ENCODE measurements at places on chromosomes 7 and 10.

DNA sequence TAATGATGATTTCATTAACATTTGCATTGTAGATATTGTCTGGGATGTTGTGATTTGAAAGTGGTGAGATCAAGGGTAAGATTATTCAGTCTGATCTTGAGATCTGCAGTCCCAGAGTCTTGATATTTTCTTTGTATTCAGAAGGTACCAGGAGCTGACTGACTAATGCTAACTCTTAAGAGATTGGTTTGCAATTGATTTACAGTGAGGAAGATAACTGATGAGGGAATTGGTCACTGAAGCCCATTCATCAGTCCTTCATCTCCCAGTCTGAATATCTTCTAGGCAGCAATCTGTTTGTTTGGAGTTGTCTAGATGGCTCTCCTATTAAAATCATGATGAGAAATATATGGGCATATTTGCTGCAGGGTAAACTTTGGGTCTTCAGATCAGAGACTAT lies 473.7 kb downstream of the ARL4A start:
- DNase-seq = no peak

GRCh38 chr7:95421000-95421846 lies 13.6 kb downstream of the PON2 start:
- DNase-seq = no peak

DNA sequence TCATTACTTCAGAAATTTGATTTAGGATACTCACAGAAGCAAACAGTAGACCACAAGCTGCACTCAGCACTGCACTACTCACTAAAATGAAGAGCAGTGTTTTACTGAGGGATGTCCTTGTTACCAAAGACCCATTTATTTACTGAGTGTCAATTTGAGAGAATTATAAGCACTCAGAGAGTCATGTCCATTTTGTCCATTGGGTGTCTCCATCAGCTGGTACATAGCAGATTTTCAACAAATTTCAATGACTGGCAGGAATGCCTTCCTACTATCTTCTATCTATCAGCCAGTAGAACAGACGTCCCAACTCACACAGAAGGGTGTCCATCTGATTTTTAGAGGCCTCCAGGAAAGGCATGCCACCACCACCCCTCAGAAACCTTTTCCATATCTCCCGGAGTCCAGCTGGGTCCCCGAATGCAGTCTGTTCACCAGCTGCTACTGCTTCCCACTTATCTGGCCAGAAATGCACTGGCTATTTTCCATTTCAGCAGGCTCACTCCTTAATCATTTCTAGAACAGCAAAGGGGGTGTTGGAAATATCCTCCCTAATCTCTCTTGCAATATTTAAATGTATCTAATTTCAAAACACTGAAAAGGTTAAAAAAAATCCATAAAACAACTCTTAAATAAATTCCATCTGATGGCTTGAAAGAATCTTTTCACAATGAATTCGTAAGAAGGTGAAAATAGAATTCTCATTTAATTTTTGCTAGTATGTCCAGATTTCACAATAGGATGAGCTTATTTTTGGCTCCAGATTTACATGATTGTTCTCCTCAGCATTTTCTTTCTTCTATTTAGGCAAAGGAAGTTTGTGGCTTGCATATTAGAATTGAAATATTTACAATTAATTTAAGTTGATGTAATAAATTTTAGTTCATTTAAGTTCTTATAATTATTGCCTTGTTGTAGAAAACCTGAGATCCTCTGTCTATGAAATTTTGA lies 1164.0 kb upstream of the CELF2 start:
- DNase-seq = no peak

DNA sequence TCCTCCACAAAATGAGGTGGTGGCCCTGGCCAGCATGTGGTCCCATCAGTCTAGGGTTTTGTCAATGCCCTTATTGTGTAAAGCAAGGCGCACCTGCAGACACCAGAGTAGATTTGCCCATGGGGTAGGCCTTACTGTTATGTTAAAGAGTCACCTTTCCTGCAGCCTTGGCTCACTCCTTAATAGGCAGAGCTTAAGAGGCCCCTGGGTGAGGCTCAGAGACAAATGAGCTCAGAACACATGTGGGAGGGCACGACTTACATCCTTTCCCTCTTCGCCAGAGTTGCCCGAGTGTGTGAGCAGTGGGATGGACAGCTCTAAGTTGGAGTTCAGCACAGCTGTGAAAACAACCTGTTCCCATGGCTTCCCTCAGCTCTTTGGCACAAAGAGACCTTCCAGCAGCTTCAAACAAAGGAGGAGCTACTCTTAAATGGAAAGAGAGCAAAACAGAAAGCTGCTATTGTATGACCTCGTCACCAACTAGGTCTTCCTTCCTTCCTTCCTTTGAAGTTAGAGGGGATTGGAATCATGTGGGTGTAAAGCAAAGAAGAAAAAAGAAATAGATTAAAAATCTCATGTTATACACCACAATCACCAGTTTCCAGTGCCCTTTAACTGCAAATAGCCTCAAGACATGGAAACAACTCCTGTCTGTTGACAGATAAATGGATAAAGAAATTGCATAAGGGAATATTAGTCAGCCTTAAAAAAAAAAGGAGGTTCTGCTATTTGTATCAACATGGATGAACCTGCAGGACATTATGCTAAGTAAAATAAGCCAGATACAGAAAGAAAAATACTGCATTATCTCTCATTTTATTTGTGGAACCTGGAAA lies 11.9 kb upstream of the XPNPEP1 start:
- no peak for DNase-seq

DNA sequence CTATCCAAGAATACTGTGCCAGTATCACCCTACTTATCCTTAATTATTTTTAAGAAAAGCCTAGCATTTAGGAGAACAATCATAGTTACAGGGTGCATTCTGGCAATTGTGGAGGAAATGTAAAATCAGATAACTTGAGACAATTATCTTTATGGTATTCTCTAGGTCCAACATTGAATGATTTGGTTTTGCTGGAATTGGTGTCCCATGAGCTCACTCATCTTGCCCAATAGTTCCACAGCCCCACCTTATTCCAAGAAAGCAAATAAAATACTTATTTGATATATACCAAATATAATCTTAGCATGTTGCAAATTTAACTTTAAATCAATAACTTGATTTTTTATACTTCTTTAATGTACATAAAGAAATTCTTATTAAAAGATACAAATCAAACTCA lies 65.3 kb downstream of the DGKB start:
- DNase-seq = no peak

GRCh38 chr10:52756966-52757365 lies 15.6 kb downstream of the MBL2 start:
- no peak for DNase-seq

DNA sequence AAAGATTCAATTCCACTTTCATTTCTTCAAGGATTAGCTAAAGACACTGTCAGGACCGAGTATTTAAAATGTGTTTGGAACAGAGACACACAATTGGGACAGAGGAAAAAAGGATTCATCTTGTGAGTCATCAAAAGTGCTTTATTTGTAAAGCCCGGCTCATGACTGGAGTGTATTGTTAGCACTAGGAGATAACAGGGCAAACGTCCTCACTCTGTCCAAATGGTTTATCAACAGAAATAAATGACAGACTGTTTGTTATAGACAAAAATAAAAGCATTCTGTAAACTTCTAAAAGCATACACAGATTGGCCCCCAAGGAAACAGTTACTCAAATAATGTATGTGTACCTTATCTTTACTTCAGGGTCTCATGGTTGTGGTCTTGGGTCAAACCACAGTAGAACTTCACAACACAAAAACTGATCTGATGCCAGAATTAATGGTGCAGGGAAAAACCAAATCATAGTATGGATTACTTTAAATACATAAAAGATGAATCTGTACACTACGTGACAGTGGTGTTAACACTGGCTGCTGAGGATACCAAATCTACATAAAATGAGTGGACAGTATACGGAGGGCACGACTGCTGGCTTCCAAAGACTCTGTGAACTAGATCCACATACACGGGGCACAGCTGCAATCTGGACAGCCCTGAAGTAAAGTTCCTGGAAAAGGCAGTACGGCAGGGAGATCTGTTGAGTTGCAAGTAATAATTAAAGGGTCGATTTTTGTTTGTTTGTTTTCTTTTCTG lies 179.4 kb downstream of the PIP4K2A start:
- DNase-seq = no peak

DNA sequence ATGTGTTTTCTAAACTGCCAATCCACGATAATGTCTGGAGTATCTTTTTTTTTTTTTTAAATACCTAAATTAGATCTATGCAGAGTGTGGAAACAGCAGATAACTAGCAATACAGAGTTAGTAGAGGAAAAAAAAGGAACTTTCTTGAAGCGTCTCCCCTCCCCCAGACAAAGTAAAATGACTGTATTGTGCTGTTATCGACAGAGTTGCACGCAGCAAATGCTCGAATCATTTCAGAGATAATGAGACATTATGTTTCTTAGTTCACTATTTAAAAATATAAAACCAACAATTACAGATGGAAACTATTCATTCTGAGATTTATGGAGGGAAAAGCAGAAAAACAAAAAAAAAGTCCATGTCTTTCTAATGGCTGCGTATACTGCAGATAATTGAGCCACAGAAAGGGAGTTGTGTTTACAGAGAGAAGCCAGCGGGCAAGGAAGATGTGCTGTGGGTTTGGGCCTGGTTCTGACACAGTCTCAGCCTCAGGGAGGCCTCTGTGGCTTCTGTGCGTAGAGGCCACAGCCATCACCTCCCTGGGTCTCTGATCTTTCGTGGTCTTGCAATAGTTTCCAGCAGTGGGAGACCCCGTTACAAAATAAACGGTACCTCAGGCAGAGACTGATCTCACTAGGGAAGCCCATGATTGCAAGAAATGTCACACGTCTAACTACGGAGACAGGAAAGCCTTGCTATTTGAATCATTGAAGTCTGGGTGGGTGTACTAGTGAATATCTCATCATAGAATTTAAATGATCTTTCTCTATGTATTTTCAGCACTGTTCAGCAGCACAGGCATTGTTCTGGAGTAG lies 19.1 kb upstream of the KLF6 start:
- DNase-seq = peak; percentile 77

DNA sequence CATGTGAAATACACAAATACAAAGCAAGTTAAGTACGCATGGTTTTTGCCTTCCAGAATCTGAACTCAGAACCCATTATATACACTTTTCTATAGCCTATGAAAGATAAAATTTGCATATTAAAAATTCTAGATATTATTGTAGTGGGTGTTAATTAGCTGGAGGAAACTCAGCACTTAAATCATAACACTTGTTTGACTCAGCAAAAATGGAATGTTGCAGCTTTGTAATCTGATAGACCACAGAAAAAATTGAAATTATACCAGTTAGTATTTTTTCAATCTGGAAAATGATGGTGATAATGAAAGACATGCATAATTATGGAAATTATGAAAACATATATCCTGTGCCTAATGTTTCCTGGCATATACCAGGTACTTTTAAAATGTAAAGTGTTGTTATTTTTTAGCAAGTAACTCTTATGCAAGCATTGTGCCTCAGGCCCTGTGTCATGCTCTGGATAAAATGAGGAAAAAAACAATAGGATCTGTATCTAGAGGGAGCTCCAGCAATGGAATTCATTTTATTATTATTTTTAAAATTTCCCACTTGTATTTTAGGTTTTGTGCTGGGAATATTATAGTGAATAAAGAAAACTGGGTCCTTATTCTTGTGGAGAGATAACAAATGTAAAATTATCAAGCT lies 490.4 kb upstream of the SEMA3A start:
- no peak for DNase-seq

DNA sequence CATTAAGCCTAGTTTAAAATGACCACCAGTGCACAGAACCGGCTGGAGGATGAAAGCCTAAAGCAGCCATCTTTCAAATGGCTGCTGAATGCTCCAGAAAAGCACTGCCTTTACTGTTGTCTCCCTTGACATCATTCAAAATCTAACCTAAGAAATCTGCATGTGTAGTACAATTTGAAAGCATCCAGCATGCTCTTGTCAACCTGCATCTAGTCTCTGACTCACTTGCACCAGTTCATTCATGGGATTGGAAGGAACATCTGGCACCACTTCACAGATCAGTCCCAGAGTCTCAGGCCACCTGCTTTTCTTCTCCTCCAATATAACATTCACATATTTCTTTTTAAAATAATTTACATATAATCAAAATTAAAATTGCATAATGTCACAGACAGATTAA lies 76.2 kb downstream of the RNF133 start:
- DNase-seq = no peak

DNA sequence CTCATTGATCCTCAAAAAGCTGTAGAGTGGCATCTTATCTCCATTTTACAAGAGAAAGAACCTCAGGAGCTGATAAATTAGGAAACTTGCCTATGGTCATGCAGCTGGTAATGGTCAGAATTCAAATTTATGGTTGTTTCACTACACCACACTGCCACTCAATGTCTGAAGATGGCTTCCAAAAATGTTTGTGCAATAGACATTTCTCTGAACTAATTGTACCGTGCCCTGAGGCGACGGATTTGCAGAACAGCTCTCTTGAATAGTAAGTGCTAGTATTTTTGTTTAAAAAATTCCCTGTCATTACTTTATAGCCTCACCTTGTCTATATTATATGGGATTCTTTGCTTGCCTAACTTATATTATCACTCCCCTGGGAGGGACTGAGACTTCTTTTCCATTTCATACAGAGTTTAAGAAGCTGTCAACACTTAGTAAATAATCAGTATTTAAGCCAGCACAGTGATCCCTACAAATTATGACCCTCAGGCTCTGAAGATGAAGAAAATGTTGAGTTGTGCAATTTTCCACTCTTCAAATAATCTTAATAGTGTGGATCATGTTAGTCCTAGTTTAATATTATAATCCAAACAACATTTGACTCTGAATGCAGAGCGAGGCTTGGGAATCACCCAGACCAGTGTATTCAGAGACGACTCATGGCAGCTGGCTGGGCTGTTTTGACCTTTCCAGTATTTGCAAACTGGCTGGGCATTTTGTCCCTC lies 346.6 kb downstream of the PTEN start:
- DNase-seq = no peak

GRCh38 chr10:75450075-75450445 lies 18.6 kb downstream of the LRMDA start:
- no peak for DNase-seq

- DNase-seq = no peak
Measured at GRCh38 chr7:158506626-158507025, 81.0 kb downstream of the PTPRN2 start.

DNA sequence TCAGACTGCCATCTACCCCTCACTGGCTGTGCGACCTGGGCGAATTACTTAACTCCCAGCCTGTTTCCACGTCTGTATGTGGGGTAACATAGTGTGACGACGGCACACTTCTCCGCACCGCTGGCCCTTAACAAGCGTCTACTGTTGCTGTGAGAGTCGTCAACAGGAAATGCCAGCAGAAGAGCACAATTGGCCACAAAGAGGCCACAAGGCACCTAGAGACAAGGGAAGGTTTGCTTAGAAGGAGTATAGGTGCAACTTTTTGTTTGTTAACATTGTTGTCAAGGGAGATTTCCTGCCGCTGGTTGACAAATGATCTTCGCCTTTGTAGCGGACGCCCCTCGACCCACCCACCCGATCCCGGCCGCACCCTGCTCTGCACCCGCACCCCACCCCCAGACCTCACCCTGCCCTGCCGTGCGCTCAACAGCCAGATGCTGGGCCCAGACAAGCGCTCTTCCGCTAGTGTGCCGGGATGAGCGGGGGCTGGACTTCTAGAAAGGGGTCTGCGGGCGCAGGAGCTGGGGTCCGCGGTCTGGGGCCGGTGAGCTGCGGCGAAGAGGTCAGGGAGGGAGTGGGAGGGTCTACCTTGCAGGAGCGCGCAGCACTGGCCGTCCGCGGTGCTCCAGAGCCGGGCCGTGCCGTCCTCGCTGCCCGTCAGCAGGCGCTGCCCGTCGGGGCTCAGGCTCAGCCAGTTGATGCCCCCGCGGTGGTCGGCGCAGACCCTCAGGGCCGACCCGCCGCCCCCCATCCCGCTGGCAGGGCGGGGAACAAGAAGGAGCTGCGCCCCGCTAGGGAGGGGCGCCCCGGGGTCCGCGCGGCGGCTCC lies 785 bp downstream of the WDR86 start:
- DNase-seq = peak; percentile 41

GRCh38 chr10:55232553-55232952 lies 431.5 kb upstream of the PCDH15 start:
- no peak for DNase-seq
